Cerebellum (tissue), 4 donors: ENCODE measurements at places on chromosomes 5 and 9. TPM values are rescaled to one million over a fixed set of nuclear protein-coding genes. Genes with fewer than 3 reads are reported as not detected.

DNA sequence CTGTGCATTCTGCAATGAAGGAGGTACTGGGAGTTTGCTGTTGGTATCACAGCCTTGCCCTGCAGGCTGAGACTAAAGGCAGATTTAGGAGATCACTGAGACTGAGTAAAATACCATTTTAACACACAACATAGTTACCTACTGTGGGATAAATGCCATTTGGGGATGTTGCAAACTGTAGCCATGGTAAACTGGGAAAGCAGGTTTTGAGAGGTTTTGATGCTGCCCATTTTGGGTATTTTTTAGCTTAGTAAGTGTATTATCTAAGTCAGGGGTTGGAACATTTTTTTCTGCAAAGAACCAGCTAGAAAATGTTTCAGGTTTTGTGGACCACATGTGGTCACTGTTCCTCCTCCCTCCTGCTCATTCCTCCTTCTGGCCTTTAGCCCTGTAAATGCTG lies 108.9 kb downstream of the EHMT1 start:
- no peak for DNase-seq

DNA sequence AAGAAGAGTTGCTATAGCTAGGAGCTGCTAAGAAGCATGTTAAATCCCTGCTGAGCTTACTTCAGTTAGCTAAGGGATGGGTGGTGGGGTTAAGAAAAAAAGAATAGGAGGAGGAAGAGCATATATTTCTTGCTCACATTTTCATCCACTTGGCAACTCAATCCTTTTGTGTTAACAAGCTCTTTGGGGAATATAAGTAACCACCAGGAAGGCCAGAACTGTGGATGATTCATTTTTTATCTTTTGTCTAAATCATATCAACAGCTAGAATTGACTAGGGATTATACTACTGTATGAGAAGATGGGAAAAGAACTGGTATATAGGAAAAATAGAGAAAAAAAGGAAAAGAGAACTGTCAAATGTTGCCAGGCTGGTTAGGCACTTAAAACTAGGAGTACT lies 555.3 kb upstream of the ARRDC3 start:
- no peak for DNase-seq

CBY3 gene
- 0.64 TPM for total RNA-seq

DNA sequence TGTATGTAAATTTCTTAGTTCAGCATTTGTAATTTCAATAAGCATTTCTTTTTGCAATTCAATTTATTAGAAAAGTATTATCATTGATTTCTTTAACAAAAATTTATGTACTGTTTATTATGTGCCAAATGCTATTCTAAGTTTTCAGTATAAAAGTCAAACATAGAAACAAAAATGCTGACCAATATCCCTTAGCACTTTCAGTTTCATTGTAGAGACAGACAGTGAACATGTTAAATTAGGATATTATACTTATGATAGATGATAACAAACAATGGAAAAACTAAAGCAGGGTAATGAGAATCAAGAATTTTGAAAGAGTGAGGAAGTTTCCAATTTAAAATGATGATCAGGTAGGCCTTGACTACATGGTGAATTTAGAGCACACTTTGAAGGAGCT lies 1106.0 kb downstream of the TAF11L14 start:
- DNase-seq = no peak

DNA sequence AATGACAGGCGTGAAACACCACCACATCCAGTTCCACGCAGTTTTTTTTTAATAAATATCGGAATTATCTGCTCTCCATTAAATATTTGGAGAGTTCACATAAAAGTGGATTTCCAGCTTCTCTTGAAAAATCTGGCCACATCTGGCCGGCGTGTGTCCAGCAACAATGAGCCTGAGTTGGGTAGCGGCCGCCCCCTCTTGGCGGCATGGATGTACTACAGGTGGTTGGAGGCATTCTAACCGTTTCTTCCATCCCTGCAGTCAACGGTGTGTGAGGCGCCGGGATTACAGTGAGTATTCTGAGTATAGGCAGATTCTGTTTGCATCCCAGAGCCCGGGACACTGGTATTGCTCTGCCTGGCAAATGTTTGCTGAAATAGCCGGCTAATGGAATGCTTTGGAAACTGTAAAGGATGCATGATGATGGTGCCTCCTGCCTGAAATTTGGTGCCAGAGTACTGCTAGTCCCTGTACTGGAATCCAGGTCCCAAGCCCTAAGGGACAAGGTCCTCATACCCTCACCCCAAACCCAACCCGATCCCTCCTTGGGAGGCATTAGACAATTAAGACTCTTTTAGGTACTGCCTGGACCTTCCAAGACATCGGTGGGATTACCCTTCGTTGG lies 13.6 kb upstream of the GM2A start:
- DNase-seq = no peak

PHF24 gene
- 12.0 TPM for total RNA-seq

PCDH12 gene
- 4.2 TPM for total RNA-seq

GRCh38 chr5:36180556-36181350 lies 28.8 kb downstream of the SKP2 start:
- no peak for DNase-seq

CER1 gene
- 1.2 TPM for total RNA-seq

SHISAL2B gene
- total RNA-seq = not detected

- peak; percentile 21 for DNase-seq
Observed at GRCh38 chr5:60677850-60678664, 21.9 kb downstream of the DEPDC1B start.

DNA sequence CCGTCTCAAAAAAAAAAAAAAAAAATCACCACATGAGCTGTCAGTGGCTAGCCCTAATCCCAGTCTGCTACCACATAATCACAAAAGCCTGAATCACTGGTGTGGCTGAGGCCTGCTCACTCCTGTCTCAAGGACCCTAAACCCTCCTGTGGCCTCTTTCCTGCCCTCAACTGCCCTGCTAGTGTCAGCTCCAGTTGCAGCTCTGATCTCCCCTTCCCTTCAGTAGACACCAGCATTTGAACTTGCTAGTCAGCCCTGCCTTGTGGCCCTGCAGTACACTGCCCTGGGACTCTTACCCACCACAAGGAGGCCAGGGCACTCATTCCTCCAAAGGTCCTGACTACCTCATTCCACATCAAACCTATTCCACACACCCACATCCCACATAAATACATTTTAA lies 9.5 kb upstream of the P4HA2 start:
- no peak for DNase-seq

GRCh38 chr5:135477613-135478066 lies 25.5 kb upstream of the TIFAB start:
- DNase-seq = no peak

GRCh38 chr9:133164191-133164590 lies 477 bp upstream of the GBGT1 start:
- no peak for DNase-seq

ENHO gene
- 27.1 TPM for total RNA-seq

- DNase-seq = no peak
Observed at GRCh38 chr5:169753795-169754194, 116.7 kb downstream of the DOCK2 start.

N4BP3 gene
- total RNA-seq = 10.8 TPM

GRCh38 chr9:104778802-104779201 lies 14.9 kb downstream of the NIPSNAP3B start:
- no peak for DNase-seq

GRCh38 chr9:115411516-115411915 lies 293.6 kb upstream of the TNC start:
- DNase-seq = no peak

GRCh38 chr5:180522330-180522729 lies 28.2 kb downstream of the CNOT6 start:
- no peak for DNase-seq

- no peak for DNase-seq
Observed at GRCh38 chr9:133864011-133864410, 125.9 kb upstream of the SARDH start.

IL4 gene
- total RNA-seq = not detected

GRCh38 chr5:56498759-56499395 lies 265.7 kb upstream of the ANKRD55 start:
- no peak for DNase-seq

SNCAIP gene
- 70.7 TPM for total RNA-seq

DNA sequence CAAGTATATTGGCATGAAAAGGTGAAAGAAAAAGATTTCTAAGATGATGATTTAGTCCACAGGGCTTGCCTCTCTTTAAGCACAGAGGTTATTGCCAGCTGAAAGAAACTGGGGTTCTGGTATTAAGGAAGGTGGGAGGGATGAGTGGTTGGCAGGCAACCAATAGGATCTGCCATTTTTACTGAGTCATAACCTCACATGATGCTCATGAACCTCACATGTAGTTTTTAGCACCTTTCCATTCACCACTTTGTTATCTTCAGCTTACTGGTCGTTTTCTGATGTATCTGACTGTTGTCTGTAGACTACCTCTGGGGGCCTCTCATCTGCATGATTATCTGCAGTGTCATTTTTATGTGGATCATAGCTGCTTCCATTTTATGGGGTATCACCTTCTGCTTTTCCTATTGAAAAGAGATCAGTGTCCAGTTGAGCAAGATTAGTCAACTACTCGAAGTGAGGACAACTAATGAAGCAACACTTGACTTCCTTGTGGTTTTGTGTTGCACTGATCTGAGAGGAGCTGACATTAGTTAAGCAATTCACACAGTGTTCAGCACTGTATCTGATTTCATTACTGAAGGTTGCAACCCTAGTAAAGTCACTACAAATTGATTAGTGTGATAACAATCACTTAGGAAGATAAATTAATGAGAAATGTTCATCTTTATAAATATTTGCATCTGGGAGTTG lies 186.3 kb downstream of the SGCD start:
- no peak for DNase-seq

- no peak for DNase-seq
Observed at GRCh38 chr9:28770827-28771226, 1197.5 kb upstream of the C9orf72 start.

DNA sequence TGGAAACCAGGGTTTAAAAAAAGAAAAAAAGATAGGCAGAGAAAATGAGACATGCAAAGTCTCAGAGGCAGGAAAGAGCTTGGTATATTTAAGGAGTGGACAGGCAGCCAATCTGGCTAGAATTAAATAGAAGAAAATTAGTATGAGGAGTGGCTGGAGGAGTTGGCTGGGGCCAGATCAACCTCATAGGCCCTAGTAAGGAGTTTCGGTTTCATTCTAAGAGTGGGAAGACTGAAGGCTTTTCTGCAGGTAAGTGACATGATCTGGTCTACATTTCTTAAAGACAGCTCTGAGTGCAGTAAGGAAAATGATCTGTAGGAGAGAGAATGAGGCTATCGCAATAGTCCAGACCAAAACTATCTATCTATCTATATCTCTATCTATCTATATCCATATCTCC lies 27.5 kb downstream of the ADRB2 start:
- DNase-seq = no peak

NDUFS4 gene
- 55.9 TPM for total RNA-seq

DNA sequence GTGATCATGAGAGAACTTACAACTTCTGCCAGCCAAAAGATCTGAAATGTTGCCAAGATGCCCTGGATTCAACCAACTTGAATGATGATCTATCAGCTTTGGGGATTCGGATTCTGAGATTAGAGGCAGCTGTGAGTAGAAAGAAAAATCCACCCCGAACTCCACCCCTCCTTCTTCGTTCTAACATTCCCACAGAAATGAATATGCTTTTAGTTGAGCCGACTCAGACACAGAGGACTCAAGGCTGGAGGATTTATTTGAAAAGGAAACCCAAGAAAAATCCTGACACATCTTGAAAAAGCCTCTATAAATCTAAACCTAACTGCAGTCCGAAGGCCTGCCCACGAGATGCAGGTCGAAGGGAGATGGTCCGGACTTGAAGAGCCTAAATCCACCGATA lies 275.0 kb downstream of the GAS1 start:
- DNase-seq = no peak

GRCh38 chr9:113454914-113455761 lies 8.4 kb upstream of the RGS3 start:
- DNase-seq = no peak

GRCh38 chr5:163562071-163562470 lies 56.7 kb downstream of the MAT2B start:
- no peak for DNase-seq

SLC45A2 gene
- 1.2 TPM for total RNA-seq

ECM2 gene
- total RNA-seq = 10.1 TPM

DNA sequence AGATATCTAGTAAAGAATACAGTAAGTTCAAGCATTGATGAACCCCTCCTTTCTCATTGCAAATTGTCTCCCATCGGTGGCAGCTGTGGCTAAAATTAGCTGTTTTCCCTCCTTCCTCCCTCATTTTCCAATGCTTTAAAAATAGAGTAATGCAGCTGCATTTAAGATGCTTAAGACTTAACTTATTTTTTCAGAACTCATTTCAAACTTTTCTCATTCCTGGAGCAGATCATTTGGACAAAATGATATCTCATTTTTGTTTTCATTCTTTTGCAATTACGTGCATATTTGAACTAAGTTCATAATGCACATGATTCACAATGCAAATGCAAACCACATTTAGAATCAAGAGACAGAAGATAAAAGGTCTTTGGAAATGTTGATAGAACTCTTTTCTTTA lies 14.6 kb downstream of the HSPB3 start:
- DNase-seq = no peak

DNA sequence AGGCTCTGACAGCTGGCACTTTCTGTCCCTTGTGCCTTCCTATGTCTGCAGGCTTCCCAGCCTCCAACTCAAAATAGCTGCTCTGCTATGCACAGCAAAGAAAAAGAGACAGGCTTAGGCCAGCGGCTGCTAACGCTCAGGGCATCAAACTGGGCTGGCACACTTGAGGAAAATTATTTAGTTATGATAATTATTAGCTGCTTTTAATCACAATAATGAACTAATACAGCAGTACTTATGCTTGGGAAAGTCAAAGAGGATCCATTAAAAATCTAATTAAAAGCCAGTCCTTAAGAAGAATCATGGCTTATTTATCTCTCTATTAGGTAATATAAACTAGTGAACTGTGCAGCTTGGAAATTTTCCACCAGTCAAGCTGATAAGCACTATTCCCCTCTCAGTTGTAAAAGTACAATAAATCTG lies 233.2 kb downstream of the SLIT3 start:
- DNase-seq = peak; percentile 31

DNA sequence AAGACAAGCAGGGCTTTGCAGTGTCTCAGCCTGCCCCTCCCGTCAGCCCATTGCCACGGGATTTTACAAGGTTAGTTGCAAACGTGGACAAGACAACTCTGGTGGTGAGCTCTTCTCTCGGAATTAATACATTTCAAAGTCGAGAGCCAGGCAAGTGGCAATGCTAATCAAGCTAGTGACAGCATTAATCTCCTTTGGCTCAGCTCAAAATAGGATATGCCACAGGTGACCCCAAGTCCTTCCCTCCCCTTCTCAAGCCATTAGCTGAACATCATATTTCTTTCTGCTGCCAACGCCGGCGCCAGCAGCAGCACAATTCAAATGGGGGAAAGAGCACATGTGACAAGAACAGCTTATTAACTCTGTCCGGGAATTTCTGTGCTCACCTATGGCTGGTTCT lies 190.1 kb downstream of the ATPSCKMT start:
- DNase-seq = peak; percentile 4

- DNase-seq = no peak
Observed at GRCh38 chr9:127098916-127099553, 23.4 kb downstream of the ANGPTL2 start.

ZDHHC11B gene
- 7.3 TPM for total RNA-seq

GRCh38 chr5:180720486-180720885 lies 19.4 kb downstream of the OR2Y1 start:
- no peak for DNase-seq

DDX4 gene
- 0.09 TPM for total RNA-seq

GRCh38 chr5:59007460-59008063 lies 424.7 kb downstream of the RAB3C start:
- DNase-seq = peak; percentile 44

- DNase-seq = no peak
Observed at GRCh38 chr9:122055701-122056100, 37.4 kb downstream of the TTLL11 start.

HACD4 gene
- 1.5 TPM for total RNA-seq

GRCh38 chr9:80867731-80868130 lies 821.6 kb downstream of the TLE1 start:
- no peak for DNase-seq

NTNG2 gene
- 25.0 TPM for total RNA-seq

GRCh38 chr5:126587551-126588390 lies 7.2 kb downstream of the ALDH7A1 start:
- DNase-seq = no peak
